Airway epithelial cell (primary cell): ENCODE measurements at places on chromosomes 13 and 19. TPM values are rescaled to one million over a fixed set of nuclear protein-coding genes. Genes with fewer than 3 reads are reported as not detected.

NRTN gene
- 0.23 TPM in 1 of 2 replicates, not detected in the other for total RNA-seq

RXFP2 gene
- total RNA-seq, result not detected in 2 replicates

N4BP2L2 gene
- 20.8 and 26.0 TPM in 2 replicates for total RNA-seq

IL4I1 gene
- not detected in 2 replicates for total RNA-seq

TTC9B gene
- total RNA-seq, result not detected in 2 replicates

CLEC11A gene
- total RNA-seq, result 3.7 and 4.9 TPM in 2 replicates

TGFB1 gene
- total RNA-seq, result 22.7 and 29.6 TPM in 2 replicates

CEACAM3 gene
- not detected in 2 replicates for total RNA-seq

TMEM238 gene
- 11.8 and 33.3 TPM in 2 replicates for total RNA-seq

SHISA7 gene
- not detected in 2 replicates for total RNA-seq

WDR88 gene
- total RNA-seq, result not detected in 2 replicates

SYNGR4 gene
- total RNA-seq, result not detected in 2 replicates
